ENCODE measurements at places on chromosomes 3 and 15. TPM values are rescaled to one million over a fixed set of nuclear protein-coding genes. Genes with fewer than 3 reads are reported as not detected.
A peak's percentile ranks its signal among the peaks of the same experiment; 100 is the strongest.

DNA sequence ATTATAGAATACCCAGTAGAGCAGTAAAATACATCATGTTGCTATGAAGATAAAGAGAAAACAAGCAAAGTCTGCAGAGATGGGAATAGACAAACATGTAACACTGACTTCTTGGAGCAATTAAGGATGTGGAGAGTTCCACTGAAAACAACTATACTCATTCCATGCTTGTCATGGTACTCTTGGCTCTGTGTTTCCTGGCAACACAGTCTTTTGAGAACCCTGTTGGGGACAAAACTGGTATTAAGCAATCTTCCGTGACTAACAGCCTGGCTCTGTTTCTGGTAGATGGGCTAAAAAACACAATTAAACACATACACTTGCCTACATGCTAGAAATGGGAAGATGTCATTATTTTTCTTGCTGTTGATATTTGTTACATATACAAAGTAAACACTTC is 1212.3 kb upstream of the GBE1 start:
- DNase-seq: no peak

- DNase-seq: no peak
Measured at GRCh38 chr3:66437341-66437929, 63.4 kb downstream of the LRIG1 start.

DNA sequence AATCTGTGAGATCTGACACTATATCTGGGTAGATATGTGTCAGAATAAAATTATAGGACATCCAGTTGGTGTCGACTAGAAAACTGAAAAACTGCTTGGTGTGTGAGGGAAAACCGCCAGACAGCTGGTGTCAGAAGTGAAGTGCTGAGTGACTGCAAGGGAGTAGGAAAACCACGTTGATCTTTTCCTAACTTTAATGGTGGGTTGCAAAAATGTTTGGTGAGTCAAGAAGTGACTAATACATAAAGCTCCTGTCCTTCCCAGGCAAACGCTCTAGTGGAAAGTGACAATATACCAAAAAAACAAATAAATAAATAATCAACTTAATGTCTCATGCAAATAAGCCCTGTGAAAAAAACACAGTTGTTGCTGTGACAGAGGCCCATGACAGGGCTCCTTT is 7.3 kb upstream of the CD96 start:
- DNase-seq: peak; percentile 1

DNA sequence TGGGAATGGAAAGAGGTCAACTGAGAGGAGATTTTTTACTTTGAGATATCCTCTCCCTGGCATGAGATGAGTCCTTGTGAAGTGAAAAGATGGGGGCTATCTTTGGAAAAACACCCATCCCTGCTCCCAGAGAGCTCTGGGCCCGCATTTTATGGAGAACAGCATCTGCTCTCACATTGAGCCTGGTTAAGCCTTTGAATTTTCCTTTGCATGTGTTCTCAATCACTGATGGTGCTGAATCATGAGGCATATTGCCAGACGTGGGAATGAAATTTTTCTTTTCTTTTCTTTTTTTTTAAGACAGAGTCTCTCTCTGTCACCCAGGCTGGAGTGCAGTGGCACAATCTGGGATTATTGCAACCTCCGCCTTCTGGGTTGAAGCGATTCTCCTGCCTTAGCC is 24.4 kb downstream of the TMEM45A start:
- DNase-seq: no peak

- no peak for DNase-seq
Measured at GRCh38 chr3:67377299-67377698, 277.1 kb downstream of the SUCLG2 start.

DNA sequence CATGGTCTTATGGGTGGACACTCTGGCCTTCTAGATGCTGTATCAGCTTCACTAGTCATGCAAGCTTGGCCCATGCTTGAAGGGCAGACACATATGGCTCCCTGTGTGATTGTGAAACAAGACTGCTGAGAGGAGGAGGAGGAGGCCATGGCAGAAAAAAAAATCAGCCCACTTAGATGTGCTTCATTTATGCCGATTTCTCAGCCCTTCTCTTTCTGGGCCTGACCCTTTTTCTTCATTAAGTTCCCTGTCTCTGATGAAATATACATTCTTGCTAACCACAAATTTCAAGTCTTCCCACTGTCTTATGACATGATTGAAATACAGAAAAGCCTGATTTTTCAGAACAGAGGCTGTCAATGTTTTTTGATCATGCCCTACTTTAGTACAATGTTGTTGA is 213.0 kb upstream of the FEZF2 start:
- DNase-seq: no peak

DNA sequence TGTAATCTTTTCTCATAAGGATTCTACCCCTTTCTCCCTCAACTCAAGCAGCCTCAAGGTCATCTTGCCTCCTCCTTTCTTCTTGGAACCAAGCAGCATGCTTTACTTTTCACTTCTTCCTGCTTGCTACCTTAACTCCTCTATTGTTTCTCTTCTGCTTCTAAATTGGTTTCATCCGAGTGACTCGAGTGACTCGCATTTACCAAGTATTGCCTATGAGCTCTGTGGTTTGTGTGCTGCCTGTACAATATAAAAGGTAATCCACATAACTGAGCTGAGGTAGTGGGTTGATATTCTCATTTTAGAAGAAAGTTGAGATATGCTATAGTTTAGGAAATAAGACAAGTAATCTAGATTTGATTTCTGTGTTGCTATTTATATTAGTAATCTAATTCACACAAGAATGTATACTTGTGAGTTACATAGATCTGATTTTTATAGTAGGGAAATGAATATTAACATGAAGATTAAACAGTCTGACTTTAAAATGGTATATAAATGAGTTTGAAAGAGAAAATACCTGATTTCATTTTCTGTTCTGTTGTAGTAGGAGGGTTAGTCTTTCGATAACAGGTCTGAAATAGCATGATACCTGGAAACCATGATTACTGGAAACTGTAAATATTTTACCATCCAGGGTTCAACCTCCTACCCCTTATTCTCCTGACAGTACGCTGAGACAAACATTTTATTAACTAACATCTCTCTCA is 5.5 kb downstream of the HHLA2 start:
- DNase-seq: peak; percentile 6

DNA sequence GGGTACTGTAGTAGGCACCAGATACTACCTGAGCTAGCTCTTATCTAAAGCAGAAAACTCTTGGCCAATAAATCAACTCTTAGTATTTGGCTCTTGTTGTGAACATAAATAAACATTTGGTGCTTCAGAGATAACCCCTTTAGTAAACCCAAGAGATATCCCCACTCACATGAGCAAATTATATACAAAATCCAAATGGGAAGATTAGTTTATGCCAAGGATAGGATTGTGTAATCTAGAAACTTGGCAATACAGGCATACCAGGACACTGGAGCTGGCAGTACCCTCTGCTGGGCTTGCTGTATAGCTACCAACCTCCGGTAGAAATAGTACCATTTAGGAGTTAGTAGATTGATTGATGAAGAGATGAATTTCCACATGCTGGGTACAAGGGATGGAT is 127.0 kb downstream of the LIPC start:
- no peak for DNase-seq

- DNase-seq: no peak
Measured at GRCh38 chr3:24591661-24592555, 97.3 kb upstream of the THRB start.

DNA sequence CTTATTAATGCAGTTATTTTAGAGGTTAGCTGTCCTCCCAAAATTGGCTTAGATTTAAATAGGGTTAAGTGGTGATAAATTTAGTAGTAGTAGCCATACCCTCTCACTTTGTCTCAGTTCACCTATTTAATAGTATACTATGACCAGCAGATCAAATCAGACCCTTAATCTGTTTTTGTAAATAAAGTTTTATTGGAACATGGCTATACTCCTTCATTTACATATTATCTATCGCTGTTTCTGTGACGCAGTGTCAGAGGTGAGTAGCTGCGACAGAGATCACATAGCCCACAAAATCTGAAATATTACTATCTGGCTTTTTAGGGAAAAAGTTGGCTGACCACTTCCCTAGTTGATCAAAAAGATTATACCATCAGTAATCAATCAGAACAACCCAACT is 113.2 kb downstream of the FILIP1L start:
- no peak for DNase-seq

GRCh38 chr15:29141308-29142128 is 128.1 kb downstream of the NSMCE3 start:
- DNase-seq: no peak

DNA sequence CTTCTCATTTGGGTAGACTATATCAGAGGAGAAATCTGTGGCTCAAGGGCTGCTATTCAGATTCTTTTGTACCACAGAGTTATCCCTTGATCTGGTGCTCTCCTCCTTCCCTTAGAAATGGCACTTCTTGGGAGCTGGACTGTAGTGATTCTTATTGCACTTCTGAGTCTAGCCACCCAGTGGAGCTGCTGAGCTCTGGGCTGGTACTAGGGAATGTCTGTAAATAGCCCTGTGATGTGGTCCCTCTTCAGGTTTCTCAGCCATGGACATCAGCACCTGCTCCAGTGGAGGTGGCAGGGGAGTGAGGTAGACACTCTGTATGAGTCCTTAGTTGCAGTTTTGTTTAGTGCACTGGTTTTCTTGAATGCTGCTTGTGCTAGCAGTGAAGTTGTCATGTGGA is 1292.6 kb downstream of the SI start:
- no peak for DNase-seq

DNA sequence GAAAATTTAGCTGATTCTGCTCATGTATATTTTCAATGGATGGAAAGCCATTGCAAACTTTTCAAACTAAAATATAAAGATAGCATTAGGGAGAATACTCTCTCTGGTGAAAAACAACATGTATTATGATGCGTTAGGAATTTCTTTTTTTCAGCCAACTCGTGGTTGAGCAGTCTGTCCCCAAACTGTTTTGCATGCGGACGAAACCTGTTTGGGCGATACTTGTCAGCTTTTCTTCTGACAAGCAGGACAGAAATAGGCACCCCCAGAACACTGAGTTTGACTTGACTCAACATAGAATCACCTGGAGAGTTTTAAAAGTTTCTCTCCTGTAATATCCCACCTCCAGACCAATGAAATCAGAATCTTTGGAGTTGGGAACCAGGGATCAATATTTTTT is 417.5 kb upstream of the TPRG1 start:
- DNase-seq: peak; percentile 27

Gene UROC1
- not detected for polyA plus RNA-seq

Gene DUOXA2
- not detected for polyA plus RNA-seq

Gene MCTP2
- polyA plus RNA-seq: 38.3 TPM

Gene MITF
- 0.10 TPM for polyA plus RNA-seq

Measured in B cell (primary cell).